NCI-H146 (cell line): ENCODE measurements at places on chromosomes 4 and X.

DNA sequence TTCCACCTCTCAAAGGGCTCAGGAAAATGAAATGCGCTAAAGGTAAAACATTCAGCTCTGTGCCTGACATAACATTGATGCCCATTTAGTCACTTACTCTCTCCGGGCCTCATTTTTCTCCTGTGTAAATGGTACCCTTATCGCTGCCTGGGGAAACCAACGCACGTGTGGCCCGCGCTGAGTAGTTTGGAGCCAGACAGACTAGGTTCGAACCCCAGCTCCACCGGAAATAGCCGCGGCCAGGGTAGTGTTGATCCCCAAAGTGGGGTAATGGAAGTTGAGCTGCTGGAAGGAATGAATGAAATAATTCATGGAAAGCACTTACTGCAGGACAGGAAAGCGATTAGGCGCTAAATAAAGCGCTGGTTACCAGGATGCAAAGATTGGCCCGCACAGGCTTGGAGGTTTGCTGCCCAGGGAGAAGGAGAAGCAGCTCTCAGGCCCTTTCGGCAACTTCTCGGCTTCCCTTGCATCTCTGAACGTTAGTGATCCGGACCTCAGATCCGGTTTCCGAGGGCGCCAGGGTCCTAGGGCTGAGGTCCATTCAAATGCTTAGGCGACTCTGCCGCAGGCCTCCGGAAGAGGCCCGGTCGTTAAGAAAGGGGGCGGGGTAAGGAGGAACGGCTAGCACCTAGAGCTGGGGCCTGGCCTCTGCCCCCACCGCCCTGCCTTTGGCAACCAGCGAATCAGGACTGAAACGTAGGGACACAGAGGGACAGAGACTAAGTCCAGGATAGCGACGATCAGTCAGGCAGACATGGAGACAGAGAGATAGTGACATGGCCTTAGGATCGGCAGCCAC is 13.3 kb downstream of the NKX3-2 start:
- no peak for DNase-seq

- no peak for DNase-seq
Observed at GRCh38 chr4:121658125-121658524, 38.7 kb downstream of the ANXA5 start.

GRCh38 chrX:66635360-66635759 is 3.5 kb downstream of the EDA2R start:
- DNase-seq = no peak

- DNase-seq = no peak
Observed at GRCh38 chr4:8412288-8412687, 28.2 kb downstream of the ACOX3 start.
